ENCODE measurements at places on chromosomes 1 and 21. TPM values are rescaled to one million over a fixed set of nuclear protein-coding genes. Genes with fewer than 3 reads are reported as not detected.
A peak's percentile ranks its signal among the peaks of the same experiment; 100 is the strongest.

DNA sequence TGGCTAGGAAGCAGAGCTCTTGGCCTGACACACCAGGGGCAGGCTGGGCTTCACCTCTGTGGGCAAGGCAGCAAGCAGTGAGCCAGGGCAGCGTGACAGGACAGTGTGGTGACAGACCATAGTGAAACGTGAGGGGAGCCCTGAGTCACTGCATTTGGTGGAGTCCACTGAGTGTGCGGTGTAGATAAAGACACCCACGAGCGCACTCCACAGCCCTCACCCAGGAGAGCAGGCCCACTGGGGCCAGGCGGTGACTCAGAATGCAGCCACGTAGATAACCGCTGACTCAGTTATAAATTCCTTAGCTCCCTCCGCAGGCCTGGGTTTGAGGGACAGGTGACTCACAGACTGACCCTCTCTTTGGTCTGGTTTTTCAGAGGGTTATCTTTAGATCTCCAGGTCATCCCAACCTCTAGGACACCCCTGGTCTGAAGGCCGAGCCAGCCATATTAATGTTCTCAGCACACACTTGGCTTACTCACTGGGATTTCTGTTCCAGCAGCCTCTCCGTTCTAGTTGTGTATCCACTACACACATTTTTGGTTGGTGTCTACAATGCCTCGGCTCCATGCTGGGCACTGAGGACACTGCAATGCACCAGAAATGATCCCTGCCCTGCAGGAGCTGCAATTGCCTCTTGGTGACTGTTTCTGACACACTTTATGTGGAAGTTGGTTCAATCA lies 90.2 kb upstream of the TSPAN2 start:
- DNase-seq = peak; percentile 76
- no peak overlapping the region for H3K4me3 ChIP-seq
- no peaks in the 10 kb centered on the region for H3K36me3 ChIP-seq
- H3K4me1 ChIP-seq = peaks cover 44% of the 10 kb centered on the region

GRCh38 chr1:42189931-42190853 lies 25.6 kb upstream of the GUCA2A start:
- peaks cover 63% of the 10 kb centered on the region for H3K36me3 ChIP-seq
- no peak overlapping the region for H3K4me3 ChIP-seq
- H3K27ac ChIP-seq = no peak overlapping the region
- H3K4me1 ChIP-seq = peaks cover 3% of the 10 kb centered on the region
- H3K27me3 ChIP-seq = no peaks in the 10 kb centered on the region
- DNase-seq = no peak

DNM3 gene
- 1.2 TPM for total RNA-seq

DPYD gene
- 9.2 TPM for total RNA-seq

LRRN2 gene
- 1.4 TPM for total RNA-seq

All from left ventricle myocardium inferior (tissue), 1 donor.